ENCODE measurements at places on chromosomes 1 and 21.

- DNase-seq = no peak
Measured at GRCh38 chr1:59218521-59219236, 78.2 kb upstream of the FGGY start.

- no peak for DNase-seq
Measured at GRCh38 chr1:203112475-203112874, 15.1 kb upstream of the ADORA1 start.

- no peak for DNase-seq
Measured at GRCh38 chr1:212615201-212615470, 6.6 kb downstream of the ATF3 start.

GRCh38 chr1:81808760-81809159 is 8.0 kb downstream of the ADGRL2 start:
- DNase-seq = no peak

DNA sequence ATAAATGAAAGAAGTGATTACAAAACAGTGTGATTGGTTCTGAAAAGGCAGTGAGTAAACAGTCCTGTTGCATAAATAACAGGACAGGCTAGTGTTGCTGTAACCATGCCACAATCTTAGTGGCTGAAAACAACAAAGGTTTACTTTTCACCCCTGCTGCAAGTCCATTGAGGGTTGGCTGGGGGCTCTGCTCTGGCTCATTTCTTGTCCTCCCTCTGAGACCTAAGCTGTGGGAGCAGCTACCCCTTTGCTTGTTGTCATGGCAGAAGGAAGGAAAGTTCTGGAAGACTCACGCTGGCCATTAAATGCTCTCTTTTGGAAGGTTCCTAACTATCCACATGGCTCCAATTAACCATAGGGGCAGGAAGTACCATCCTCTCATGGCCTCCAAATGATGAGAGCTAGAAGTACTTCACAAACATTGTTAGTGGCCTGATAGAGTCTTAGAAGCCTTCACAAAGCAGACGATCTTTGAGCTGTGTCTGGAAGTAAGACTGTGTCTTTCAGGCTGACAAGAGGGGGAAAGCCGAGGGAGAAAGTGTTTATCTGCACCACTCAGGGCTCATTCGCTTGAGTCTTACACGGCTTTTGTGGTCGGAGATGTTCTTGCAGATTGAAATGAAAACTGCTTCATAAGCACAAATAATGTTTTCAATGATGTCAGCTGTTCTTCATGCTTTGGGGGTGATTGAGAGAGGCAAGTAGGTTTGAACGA is 11.9 kb downstream of the RCSD1 start:
- DNase-seq = no peak

GRCh38 chr1:42657201-42657600 is 1.0 kb upstream of the PPIH start:
- DNase-seq = no peak

GRCh38 chr1:229370601-229371021 is 27.8 kb upstream of the CCSAP start:
- peak; percentile 30 for DNase-seq

DNA sequence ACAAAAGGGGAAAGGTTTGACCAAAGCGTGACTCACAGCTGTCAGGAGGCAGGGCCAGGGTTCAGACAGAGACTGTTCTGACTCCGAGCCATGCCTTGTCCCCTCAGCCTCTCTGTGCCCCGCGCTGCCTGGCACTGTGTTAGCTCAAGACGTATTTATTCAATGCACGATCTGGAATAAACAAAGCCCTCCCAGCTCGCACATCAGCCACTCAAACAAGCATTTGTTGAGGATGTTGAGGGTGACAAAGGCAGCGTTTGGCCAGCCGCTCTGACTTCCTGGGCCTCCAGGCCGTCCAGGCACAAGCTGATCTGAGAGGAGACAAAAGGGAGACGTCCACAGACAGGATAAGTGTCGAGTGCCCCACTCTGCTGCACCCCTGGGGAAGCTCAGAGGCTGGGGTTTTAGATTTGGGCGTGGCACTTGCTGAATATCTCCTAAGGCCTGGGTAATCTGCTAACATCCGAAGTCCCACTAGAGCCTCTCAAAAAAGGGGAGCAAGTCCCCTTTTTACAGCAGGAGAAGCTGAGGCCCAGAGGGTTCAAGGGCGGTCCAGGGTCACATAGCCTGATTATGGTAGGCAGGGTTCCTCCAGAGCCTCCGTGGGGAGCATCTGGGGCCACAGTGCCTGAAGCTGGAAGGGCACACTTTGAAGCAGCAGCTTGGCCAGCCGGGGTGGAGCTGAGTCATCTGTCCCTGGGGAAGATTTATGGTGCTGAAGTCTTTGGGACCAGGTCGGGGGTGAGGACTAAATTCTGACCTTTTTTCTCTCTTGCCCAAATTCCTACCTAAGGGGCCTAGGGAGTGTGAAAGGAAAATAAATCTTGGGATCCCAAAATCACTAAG is 95.9 kb downstream of the SPSB1 start:
- DNase-seq = no peak

- no peak for DNase-seq
Measured at GRCh38 chr1:70948396-70949017, 99.1 kb downstream of the PTGER3 start.

GRCh38 chr1:203406446-203407045 is 55.6 kb upstream of the FMOD start:
- DNase-seq = no peak

- no peak for DNase-seq
Measured at GRCh38 chr1:222454782-222455181, 93.1 kb downstream of the HHIPL2 start.

GRCh38 chr1:16195518-16195905 is 16.9 kb downstream of the ARHGEF19 start:
- DNase-seq = no peak

- DNase-seq = no peak
Measured at GRCh38 chr1:19837866-19838265, 22.8 kb upstream of the RNF186 start.

GRCh38 chr1:221708076-221708571 is 33.8 kb downstream of the DUSP10 start:
- DNase-seq = peak; percentile 11

- DNase-seq = no peak
Measured at GRCh38 chr1:156560585-156561163, 11.7 kb downstream of the IQGAP3 start.

DNA sequence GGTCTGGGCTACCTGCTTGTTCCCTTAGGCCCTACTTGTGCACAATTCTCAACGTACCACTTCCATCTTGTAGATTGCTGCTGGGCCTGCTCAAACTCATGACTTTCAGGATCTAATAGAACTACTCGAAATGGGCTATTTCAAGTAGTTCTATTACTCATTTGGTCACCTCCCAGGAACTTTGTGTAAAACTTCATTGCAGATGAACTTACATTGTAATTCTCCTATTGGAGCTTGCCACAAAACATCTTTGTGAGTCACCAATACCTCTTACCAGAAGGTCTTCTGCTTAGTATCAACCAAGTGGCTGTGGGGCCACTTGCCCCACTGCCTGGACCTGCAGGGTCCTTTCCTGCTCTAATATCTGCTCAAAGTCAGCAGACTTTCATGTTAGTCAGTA is 10.7 kb upstream of the MYOCOS start:
- DNase-seq = no peak

GRCh38 chr21:44487831-44488230 is 32.5 kb downstream of the LRRC3 start:
- peak; percentile 49 for DNase-seq

DNA sequence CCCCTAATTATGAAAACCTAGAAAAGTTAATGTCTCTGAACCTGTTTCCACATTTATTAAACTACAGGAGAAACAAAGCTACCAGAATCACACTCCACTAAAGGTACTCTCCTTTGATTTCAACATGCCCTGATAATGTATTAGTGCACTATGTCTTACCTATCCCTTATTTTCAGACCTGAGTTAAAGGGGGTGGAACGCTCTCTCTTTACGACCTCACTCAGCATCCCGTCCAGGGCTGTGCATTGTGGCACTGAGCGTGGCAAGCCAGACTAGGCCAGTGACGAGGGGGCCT is 678 bp downstream of the LSM10 start:
- no peak for DNase-seq

- no peak for DNase-seq
Measured at GRCh38 chr21:23876925-23877558, 1730.2 kb downstream of the MRPL39 start.

- DNase-seq = peak; percentile 57
Measured at GRCh38 chr1:172390683-172391551, 29.6 kb upstream of the C1orf105 start.

GRCh38 chr1:62625415-62625814 is 28.1 kb downstream of the ANGPTL3 start:
- DNase-seq = peak; percentile 27

DNA sequence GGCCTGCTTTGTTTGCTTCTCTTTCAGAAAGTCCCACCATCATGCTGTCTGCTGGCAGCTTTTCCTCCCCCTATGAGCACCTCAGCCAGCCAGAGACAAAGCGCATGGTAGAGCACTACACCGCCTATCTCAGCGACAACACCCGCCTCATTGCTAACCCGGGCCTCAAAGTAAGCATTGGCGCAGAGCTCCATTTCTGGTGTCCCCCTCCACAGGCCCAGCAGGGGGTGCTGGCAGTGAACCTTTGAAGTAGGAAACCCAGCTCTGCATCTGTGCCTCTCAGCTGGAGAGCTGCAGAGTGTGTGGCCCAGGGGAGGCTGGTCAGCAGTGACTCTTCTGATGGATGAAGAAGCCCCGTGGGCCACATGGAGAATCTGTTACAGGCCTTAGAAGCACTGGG is 81.2 kb upstream of the RAVER2 start:
- DNase-seq = peak; percentile 7

DNA sequence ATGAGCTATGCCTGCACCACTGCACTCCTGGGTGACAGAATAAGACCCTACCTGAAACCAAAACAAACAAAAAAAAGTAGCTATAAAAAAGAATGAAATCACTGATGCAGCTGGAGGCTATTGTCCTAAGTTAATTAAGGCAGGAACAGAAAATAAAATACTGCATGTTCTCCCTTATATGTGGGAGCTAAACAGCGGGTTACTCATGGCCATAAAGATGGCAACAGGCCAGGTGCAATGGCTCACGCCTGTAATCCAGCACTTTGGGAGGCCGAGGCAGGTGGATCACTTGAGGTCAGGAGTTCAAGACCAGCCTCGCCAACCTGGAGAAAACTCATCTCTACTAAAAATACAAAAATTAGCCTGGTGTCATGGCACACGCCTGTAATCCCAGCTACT is 152.7 kb downstream of the PIK3R3 start:
- no peak for DNase-seq

DNA sequence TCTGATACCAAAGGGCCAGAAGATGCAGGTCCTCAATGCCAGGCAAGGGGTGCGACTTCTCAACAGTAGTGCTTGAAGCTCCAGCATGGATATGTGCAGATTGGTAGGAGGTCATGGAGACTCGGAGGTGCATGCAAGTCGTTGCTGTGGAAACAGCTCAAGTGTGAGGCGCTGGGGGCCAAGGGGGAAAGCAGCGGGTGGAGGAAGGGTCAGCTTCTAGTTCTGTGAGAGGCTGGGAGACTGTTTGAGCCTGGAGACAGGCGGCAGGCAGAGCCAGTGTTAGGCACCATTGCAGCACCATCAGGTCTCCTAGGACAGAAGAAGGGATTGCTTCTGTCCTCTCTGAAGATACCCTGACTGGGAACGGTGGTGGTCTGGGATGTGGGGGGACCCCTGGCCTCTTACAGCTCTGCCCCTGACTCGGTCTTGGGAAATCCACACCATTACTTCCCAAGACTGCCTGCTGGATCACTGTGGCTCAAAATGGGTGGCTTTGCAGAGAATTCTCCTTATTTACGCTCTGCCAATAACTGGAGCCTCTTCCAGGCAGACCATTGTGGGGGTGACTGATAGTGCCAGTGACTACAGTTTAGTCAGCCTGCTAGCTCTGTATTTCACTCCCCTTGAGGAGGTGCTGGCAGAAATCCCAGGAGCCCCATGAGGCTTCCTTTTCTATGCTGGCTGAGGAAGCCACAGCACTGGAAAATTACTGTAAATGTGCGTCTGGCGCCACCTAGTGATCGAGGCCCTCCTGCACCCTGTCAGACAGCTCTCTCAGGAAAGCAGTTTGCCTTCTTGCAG is 46.3 kb upstream of the VANGL1 start:
- peak; percentile 57 for DNase-seq

DNA sequence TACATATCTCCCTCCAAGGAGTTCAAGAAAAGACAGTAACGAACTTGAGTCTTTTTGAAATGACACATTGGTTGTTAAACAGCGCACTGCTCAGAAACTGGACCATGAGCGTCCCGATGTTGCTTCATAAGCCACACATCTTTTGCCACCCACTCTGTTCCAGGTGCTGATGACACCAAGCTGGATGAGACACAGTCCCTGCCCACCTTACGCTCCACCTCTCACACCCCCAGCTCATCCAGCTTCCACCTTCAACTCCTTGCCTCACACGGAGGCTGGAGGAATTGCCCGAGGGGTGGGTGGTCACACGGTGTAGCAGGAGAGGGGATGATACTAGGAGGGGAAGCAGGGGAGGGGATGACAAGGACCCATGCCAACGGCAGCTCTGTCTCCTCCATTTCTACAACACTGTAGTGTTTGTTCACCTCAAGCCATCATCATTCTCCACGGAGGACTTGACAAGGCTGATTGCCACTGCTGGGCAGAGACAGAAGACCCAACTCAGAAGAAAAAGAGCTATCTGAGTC is 148.5 kb upstream of the TNR start:
- DNase-seq = no peak

- DNase-seq = no peak
Measured at GRCh38 chr1:1080951-1081310, 6.8 kb upstream of the RNF223 start.

- DNase-seq = no peak
Measured at GRCh38 chr1:233566886-233567285, 47.0 kb upstream of the KCNK1 start.

DNA sequence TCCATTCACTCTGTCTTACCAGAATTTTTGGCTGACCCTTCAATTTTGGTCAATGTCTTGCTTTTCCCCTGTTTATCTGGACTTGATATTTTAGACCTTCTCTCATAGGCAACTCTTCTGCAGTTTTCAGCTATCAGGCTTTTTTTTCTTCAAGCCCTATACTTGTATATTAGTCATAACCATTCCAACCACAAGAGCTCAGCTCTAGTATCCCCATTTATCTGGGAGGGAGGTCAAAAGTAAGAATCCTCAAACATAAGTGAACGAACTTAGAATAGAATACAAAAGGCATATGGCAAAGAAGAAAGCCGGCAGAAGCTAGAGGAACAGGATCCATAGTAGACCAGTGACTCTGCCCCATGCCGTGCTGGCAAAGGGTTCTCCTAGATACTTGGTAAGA is 45.9 kb upstream of the TNFSF4 start:
- no peak for DNase-seq

- DNase-seq = no peak
Measured at GRCh38 chr21:21383126-21383525, 384.9 kb downstream of the NCAM2 start.

- no peak for DNase-seq
Measured at GRCh38 chr1:38082769-38083263, 36.2 kb upstream of the POU3F1 start.

GRCh38 chr21:43639470-43640353 is 19.6 kb downstream of the HSF2BP start:
- no peak for DNase-seq

Data from germinal center (tissue), 1 donor.